Stimulated activated CD8-positive, alpha-beta memory T cell treated with anti-CD3 and anti-CD28 coated beads, Interleukin-7, amount 100 ng/mL, for 4 hours (primary cell): ENCODE measurements at places on chromosomes 12 and 14.

DNA sequence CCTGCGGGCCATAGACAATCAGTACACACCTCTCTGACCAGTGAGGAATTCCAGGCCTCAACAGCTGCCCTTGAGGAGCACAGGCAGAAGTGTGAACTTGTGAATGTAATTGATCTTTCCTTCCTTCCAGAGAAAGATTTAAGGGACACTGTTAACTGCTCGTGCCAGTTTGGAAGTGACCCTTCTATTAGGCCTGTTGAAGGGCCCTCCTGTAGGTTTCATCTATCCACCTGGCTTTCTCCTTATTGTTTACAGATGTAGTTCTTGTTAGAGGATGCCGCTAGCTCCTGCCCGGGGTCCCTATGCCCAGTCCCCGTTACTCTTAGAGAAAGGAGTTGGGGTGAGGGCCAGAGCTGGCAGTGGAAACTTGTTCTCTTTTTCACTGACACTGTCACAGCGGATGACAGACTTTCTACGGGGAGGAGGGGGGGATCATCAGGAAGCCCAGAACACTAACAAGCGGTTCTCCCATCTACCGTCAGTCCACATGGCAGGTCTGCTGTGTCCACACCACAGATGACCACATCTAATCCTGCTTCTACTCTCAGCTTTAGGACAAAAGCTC lies 42.6 kb downstream of the SH2B3 start:
- no peak for DNase-seq

DNA sequence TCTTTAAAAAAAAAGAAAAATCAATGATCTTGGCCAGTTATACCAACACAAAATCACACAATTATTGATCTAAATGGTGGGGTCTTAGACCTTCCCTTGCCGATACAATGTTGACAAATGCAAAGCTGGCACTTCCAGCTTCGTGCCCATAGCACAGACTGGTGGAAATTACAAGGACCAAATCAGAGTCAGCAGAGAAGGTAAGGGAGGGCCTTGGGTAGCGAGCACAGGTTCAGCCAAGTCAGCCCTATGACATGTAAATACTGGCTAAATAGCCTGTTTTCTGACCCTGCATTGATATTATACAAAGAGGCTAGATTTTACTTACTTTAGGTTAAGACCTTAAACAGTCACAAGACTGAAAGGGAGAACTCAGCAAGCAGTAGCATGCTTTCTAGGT lies 30.3 kb upstream of the WDR89 start:
- no peak for DNase-seq

- DNase-seq = no peak
Observed at GRCh38 chr14:64463195-64463594, 2.1 kb upstream of the AKAP5 start.

GRCh38 chr14:39265033-39265432 lies 31.3 kb downstream of the MIA2 start:
- DNase-seq = no peak

GRCh38 chr12:213527-213932 lies 427 bp downstream of the SLC6A12 start:
- DNase-seq = no peak

DNA sequence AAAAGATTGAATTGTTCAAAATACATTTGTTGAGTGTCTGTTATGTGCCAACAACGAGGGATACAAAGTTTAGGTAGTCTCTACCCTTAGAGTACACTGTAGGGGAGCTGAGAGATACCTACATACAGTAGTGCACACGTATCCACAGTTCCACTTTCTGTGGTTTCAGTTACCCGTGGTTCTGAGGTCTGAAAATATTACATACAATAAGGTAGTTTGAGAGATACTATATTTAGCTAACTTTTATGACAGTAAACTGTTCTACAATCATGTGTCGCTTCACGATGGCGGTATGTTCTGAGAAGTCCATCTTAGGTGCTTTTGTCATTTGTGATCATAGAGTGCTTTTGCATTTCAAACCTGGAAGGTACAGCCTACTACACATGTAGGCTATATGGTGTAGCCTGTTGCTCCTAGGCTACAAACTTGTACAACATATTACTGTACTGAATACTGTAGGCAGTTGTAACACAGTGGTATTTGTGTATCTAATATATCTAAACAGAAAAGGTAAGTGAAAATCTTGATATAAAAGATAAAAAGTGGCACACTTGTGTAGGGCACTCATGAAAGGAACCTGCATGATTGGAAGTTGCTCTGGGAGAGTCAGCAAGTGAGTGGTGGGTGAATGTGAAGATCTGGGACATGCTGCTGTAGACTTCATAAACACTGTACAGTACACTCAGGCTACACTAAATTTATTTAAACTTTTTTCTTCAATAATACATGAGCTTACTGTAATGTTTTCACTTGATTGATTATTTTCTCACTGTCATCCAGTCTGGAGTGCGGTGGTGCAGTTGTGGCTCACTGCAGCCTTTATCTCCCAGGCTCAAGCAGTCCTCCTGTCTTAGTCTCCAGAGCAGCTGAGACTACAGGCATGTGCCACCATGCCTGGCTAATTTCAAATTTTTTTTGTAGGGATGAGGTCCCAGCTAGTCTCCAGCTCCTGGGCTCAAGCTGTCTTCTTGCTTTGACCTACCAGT lies 4.0 kb downstream of the CPSF6 start:
- no peak for DNase-seq

GRCh38 chr12:4215229-4216186 lies 58.1 kb upstream of the CCND2 start:
- peak; percentile 16 for DNase-seq

- peak; percentile 80 for DNase-seq
Observed at GRCh38 chr14:70972107-70972976, 65.1 kb downstream of the PCNX1 start.

- DNase-seq = no peak
Observed at GRCh38 chr12:109847142-109847735, 14.0 kb upstream of the TRPV4 start.

GRCh38 chr12:92721130-92721529 lies 18.3 kb downstream of the PLEKHG7 start:
- no peak for DNase-seq

- DNase-seq = no peak
Observed at GRCh38 chr12:63351370-63351769, 200.4 kb upstream of the AVPR1A start.

DNA sequence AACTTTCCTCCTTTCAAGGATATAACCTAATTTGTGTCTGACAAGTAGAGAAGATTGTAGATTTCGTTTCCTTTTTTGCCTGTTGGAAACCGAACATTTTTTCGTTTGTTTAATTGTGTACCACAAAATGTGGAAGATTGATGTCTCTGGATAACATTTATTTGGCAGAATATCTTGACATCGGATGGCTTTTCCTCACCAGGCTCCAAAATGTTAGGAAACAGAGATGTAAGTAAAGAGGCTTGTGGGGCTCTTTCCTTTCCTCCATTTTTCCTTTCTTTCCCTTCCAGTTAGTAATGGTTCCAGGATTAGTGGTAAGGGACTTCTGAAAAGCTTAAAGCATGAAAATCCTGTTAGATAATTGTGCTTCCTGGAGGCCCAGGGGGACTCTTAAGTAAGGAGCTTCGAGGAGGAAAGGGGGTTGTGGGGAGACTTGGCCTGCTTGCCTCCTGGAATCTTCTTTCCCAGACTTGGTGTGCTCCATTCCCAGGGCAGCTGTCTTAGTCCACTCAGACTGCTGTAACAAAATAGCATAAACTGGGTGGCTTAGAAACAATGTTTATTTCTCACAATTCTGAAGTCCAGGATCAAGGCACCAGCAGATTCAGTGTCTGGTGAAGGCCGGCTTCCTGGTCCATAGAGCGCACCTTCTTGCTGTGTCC lies 243.1 kb upstream of the PWP1 start:
- no peak for DNase-seq

DNA sequence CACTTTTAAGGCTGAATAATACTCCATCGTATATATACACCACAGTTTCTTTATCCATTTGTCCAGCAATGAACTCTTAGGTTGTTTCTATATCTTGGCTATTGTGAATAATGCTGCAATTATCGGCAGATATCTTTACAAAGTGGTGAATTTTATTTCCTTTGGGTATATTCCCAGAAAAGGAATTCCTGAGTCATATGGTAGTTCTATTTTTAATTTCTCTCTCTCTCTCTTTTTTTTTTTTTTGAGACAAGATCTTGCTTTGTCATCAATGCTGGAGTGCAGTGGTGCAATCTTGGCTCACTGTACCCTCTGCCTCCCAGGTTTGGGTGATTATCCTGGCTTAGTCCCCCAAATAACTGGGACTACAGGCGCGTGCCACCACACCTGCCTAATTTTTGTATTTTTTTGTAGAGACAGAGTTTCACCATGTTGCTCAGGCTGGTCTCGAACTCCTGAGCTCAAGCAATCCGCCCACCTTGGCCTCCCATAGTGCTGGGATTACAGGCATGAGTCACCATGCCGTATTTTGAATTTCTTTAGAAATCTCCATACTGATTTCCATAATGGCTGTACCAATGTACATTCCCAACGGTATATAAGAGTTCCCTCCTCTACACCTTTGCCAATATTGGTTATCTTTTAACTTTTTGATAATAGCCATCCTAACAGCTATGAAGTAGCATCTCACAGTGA lies 98.4 kb downstream of the EFCAB11 start:
- no peak for DNase-seq

DNA sequence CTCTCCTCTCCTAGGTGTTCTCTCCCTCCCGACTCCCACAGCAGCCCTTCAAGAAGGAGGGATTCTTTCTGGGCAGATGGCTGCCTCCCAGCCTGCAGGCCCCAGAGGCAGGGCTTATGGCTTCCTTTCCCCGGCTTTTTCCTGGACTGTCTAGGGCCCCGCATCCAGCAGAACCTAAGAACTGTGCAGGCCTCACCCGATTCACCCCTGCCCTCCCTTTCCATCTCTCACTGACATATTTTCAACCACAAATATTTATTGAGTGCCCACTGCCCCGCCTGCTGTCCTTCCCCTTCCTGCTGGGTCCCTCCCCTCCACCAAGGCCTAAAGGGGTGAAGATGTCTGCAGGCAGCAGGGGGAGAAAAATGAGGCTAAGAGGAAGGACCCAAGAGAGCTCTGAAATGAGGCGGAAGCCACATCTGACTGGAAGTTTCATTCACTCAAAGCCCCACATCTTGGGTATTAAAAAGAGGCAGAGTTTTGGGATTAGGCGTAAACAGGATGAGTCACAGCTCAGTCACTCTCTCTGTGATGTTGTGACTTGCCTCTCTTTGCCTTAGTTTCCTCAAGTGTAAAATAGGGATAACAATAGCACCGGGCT lies 2.9 kb downstream of the SCNN1A start:
- no peak for DNase-seq

- no peak for DNase-seq
Observed at GRCh38 chr12:69610126-69610525, 581 bp downstream of the LRRC10 start.

- no peak for DNase-seq
Observed at GRCh38 chr12:24902511-24903328, 46.2 kb downstream of the BCAT1 start.

GRCh38 chr12:123961585-123962345 lies 10.9 kb downstream of the CCDC92 start:
- DNase-seq = no peak

- DNase-seq = no peak
Observed at GRCh38 chr12:22631863-22632463, 7.0 kb downstream of the ETNK1 start.

DNA sequence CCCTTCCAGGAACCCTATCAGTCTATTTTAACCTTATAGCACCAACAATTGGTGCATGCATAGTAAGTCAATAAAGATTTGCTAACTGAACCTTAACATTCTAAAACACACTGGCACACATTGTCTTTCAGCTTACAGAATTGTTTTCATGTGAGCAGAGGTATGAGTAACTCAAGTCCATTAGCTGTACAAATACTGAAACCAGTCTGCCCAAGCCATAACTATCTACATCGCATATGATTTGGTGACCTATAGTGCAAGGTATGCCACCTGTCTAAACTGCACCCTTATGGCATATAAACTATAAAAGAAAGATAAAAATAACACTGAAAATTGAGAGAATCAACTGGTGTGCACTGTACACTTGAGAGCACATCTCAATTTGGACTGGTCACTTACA lies 34.8 kb downstream of the SBNO1 start:
- no peak for DNase-seq

GRCh38 chr14:32571995-32572866 lies 243.1 kb downstream of the AKAP6 start:
- DNase-seq = no peak

DNA sequence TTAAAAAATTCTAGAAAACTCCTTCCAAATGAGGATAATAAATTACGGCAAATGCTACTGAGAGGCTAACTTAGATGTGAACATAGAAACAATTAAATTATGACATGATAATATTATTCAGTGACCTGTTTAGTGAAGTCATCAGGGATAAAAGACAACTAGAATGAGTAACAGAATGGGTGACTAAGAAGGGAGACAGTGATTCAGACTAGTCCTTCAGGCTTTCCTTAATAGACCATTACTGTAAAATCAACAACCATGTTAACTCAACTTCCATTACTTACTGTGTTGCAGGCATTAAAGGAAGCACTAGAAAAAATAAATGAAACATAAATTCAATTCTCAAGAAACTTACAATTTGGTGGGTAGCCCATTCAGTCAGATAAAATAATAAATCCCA lies 543.9 kb upstream of the LRFN5 start:
- no peak for DNase-seq

GRCh38 chr12:40325349-40325960 lies 100.7 kb downstream of the LRRK2 start:
- no peak for DNase-seq

DNA sequence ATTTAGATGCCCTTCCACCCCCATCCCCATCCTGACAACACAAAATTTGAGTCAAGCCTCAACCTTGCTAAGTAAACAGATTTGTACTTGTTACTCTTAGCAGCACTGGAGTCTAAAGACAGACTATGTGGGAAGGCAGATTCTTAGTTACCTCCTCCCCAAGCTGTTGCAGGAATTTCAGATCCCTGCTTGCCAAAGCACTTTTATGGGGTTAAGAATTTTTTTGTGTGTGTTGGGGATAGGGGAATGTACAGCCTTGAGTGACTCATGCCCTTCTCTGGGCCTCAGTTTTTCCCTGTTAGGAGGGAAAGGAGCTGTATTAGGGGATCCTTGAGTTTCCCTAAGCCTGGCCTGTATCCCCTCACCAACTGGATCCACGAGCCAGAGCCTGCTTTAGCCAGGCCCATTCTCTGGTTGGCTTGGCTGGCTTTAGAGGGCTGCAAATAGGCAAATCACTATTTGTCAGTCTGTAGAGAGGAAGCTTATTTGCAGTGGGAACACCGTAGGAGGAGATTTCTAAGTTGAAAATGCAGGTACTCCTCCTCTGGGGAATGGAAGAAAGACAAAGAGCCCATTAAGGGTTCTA lies 27.7 kb upstream of the RNU6-8 start:
- DNase-seq = no peak

GRCh38 chr12:62248873-62249272 lies 11.3 kb upstream of the USP15 start:
- no peak for DNase-seq

DNA sequence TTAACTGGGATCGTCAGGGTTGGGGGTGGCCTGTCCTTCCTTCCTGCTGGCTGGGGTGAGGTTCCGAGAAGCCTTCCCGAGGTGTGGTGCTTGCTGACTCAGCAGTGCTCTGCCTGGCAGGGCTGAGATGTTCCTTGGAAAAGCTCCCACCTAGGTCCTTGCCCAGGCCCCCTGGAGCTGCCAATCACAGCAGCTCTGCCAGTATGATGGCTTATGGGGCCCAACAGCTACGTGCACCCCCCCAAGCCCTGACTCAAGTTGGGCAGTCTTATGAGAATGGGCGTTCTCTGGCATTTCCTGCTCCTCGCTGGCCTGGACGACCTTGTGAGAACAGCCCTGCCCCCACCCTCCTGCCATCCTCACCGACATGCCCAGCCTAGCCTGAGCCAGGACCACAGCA lies 292.2 kb upstream of the CRY1 start:
- DNase-seq = no peak
